SIG-M5 (cell line): ENCODE measurements at places on chromosomes 12 and 14.
A peak's percentile ranks its signal among the peaks of the same experiment; 100 is the strongest.

GRCh38 chr14:105043641-105044040 is 21.6 kb downstream of the GPR132 start:
- DNase-seq: no peak

GRCh38 chr12:111219440-111219839 is 149.5 kb downstream of the PHETA1 start:
- no peak for DNase-seq

GRCh38 chr14:77498120-77498979 is at the start of gene ISM2:
TSS of gene ISM2 (minus strand) at chr14:77498816. CDS start at chr14:77498793, 23 bp downstream.
- DNase-seq: no peak

DNA sequence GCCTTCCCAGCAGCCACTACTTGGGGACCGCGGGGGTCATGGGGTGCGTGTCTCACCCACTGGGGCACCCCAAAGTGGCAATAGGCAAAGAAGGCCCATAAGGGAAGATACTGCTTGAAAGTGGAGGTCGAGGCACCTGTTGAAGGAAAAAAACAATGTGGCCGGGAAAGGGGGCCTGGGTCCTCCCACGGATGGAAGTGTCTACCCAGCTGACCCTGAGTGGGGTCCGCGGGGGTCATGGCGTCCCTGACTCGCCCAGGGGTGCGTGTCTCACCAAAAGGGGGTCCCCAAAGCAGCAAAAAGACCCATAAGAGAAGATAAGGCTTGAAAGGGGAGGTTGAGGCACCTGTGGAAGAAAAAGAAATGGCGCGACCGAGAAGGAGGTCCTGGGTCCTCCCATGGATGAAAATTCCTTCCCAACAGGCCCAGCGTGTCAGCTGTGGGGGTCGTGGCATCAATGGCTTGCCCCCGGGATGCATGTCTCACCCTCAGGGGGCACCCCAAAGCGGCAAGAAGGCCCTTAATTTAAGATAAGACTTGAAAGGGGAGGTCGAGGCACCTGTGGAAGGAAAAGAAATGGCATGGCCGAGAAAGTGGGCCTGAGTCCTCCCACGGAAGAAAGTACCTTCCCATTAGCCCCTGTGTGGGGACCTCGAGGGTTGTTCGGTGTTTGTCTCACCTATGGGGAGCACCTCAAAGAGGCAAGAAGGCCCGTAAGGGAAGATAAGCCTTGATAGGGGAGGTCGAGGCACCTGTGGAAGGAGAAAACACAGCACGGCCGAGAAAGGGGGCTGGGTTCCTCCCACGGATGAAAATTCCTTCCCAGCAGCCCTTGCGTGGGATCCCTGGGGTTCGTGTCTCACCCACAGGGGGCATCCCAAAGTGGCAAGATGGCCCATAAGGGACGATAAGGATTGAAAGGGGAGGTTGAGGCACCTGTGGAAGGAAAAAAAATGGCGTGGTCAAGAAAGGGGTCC is 266.0 kb downstream of the ALG10 start:
- DNase-seq: no peak

DNA sequence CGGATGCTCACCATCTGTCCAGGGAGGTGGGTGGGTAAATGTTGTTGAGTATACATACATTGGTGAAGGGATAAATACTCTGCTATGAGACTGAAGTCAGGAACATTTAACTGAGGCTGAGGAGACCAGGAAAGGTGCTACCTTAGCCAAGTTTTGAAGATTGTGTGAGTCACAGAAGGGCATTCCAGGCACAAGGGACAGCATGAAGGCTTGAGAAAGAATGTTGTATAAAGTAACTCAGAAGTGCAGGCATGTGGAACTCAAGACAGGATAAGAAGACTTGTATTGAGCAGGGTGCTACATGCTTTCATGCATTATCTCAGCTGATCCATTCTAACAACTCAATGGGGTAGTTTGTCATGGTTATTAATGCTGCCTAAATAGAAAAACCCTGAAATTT is 112.7 kb downstream of the IPO8 start:
- no peak for DNase-seq

DNA sequence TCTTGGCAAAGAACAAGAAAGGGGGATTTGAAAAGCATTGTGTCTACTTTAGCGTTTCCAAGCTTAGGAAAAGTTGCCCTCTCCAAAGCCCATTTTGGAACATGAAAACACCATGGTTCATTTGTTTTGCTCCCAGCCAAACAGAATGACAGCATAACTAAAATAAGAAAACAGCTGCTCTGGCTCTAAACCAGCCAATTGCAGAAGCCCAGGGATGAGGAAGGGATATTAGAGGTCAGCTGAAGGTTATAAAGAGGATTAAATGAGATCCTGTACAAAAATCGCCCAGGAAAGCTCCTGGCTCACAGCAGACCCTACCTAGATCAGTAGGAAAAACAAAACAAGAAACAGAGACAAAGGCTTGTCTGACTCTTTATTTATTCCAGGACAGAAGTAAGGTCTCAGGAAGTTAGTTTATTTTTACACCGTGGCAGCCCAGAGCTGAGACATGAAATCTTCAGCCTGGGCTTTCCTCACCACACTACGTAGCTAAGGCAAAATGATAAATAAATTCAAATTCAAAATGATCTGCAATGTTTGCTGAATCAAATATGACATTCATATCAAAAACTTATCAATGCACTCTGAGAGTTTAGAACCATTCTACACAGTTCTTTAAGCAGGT is 25.9 kb downstream of the SPX start:
- DNase-seq: no peak

GRCh38 chr12:114851981-114852380 is 168.0 kb upstream of the TBX3 start:
- no peak for DNase-seq

DNA sequence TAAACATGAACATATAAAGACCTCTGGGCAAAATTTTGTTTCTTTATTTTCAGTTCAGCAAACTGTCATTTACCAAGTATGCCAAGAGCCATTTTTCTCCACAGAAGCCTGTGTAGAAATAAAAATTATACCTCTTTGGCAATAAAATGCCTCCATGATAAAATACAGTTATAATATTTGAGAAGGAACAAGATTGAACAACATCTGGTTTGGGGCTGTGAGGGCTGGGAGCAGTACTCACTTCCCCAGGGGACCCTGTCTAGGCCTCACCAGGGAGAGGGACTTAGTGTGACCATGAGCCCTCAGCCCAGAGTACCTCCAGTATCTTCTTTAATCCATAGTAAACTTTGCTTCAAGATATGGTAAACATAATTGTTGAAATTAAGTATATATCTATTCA is 65.1 kb downstream of the DAAM1 start:
- no peak for DNase-seq

DNA sequence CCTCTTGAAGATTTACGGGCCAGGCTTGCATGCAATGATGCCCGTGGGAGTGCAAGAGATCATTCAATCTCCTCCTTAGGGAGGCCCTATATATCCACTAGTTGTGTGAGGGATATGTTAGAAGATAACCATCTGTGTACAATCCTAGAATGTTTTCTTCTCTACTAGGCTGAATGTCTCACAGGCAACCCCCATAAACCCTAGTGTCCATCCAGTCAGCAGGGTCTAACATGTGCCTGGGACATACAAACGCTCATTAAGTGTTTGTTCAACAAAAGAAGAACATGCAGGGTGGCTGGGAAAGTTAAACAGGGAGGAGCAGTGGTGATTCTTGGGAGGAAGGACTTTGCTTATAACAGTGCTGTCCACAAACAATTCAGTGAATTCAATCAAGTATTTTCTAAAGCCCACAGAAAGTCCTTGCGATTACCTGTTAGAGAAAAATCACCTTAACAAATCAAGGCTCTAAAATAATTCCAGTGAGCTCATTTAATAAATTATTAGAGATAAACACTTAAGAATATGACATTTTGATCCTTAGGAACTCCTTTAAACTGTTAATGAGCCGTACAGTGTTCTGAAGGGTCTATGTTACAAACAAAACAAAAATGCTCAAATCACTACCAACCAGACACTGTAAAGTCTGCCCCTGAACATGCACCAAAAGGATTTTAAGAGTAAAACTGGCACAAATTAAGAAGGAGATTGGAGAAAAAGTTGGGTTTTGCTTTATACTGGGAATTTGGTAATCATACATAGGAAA is 96.6 kb upstream of the FERMT2 start:
- DNase-seq: no peak

- no peak for DNase-seq
Observed at GRCh38 chr12:122407208-122407607, 15.3 kb downstream of the CLIP1 start.

- DNase-seq: no peak
Observed at GRCh38 chr12:102948941-102949352, 8.5 kb upstream of the ASCL1 start.

DNA sequence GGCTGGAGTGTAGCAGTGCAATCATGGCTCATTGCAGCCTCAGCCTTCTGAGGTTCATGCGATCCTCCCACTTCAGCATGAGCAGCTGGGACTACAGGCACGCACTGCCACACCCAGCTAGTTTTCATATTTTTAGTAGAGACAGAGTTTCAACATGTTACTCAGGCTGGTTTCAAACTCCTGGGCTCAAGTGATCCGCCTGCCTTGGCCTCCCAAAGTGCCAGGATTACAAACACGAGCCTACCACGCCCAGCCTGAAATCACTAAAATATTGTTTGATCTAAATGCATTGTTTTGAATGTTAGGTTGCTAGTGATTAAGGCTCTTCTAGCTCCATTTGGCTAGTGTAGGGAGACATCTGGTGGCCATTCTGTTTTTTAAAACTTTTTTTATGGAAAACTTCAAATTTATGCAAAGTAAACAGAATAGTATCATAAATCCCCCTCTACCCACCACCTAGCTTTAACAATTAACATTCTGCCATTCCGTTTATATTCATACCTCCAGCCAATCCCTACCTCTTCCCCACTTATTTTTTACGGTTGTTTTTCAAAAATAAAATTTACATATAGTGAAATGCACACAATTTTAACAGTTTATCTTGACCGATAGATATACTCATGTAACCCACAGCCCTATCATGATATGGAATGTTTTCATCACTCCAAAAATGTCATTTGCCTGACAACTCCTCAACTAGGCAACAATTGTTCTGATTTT is 37.8 kb downstream of the MYO1H start:
- peak; percentile 14 for DNase-seq
